Astrocyte of the spinal cord (primary cell): ENCODE measurements at places on chromosomes 2 and 18.

DNA sequence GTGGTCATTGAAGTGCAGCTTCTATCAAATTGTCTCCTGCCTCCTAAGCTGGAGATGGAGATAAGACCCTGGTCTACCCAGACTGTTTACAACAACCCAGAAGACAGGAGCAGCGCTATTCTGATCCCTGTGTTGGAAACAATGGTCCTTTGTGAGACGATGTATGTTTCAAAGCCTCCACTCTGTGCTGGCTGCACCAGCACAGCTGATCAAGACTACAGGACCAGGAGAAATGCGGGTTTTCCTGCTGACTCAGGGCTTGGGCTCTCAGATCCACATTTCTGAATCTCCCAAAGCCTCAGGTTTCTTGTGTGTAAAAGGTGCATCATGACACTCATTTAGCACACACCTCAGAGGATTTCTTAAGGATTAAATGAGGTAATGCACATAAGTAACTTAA, 92.0 kb downstream of the POU3F3 start:
- DNase-seq, result no peak

- DNase-seq, result no peak
Observed at GRCh38 chr18:3252843-3253242, 5.2 kb downstream of the MYL12A start.

GRCh38 chr2:143719406-143719805, 590.2 kb downstream of the ARHGAP15 start:
- no peak for DNase-seq

GRCh38 chr18:13245481-13246000, 27.0 kb downstream of the LDLRAD4 start:
- DNase-seq, result no peak

GRCh38 chr18:23851470-23852002, 162.3 kb downstream of the LAMA3 start:
- DNase-seq, result no peak

- DNase-seq, result no peak
Observed at GRCh38 chr2:11245322-11245721, 90.1 kb downstream of the SLC66A3 start.

DNA sequence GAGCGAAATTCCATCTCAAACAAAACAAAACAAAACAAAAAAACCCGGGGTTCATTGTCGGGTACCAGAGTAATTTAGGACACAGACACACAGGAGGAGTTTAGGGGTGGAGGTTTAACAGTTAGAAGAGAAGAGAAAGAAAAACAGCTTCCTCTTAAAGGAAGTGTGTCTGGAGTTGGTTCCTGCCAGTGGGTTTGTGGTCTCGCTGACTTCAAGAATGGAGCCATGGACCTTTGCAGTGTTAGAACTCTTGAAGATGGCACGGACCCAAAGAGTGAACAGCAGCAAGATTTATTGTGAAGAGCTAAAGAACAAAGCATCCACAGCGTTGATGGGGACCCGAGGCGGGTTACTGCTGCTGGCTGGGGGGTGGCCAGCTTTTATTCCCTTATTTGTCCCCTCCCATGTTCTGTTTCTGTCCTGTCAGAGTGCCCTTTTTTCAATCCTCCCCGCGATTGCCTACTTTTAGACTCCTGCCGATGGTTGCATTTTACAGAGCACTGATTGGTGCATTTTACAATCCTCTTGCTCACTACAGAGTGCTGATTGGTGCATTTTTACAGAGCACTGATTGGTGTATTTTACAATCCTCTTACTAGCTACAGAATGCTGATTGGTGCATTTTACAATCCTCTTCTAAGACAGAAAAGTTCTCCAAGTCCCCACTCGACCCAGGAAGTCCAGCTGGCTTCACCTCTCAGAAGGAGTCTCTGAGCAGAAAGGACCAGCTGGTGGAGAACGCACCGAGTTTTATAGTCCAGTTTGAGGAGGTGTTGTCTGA, 28.7 kb upstream of the ATP8B1 start:
- DNase-seq, result no peak

DNA sequence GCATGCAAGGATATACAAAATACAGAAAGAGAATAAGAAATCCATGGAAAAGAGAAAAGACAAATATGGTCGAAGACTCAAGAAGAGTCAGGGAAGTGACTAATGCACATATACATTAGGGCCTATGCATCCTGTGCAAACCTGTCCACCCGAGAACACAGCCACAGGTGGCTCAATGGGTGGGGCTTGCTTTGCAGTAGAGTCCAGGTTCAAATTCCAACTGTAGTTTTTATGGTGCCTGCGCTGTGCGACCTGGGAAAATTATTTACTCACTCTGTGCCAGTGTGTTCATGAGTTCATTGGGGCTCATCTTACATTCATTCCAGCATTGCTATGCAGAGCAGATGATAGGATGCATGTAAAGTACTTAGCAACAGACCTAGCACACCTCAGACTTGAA, 244.7 kb downstream of the CTNNA2 start:
- no peak for DNase-seq

GRCh38 chr2:188512456-188512855, 220.8 kb downstream of the GULP1 start:
- peak; percentile 74 for DNase-seq
